Epithelial cell of prostate (primary cell): ENCODE measurements at places on chromosomes 1 and 21.
A peak's percentile ranks its signal among the peaks of the same experiment; 100 is the strongest.

DNA sequence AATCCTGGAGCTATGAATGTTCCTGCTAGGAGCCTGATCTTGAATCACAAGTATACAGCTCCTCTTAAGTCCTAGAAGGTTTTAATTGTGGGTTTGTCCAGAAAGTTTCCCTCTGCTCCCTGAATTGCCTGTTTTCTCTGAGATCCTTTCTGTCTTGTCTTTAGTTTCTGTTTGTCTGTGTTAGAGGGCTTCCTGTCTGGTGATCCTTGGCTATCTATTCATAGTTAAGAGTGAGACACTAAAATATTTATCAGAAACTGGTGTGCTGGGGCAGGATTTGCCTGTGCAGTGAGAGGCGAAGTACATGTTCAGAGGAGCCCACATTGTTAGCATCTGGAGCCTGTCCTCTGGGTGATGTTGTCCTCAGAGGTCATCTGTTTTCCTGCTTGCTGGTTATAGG lies 45.4 kb downstream of the ETS2 start:
- no peak for DNase-seq

DNA sequence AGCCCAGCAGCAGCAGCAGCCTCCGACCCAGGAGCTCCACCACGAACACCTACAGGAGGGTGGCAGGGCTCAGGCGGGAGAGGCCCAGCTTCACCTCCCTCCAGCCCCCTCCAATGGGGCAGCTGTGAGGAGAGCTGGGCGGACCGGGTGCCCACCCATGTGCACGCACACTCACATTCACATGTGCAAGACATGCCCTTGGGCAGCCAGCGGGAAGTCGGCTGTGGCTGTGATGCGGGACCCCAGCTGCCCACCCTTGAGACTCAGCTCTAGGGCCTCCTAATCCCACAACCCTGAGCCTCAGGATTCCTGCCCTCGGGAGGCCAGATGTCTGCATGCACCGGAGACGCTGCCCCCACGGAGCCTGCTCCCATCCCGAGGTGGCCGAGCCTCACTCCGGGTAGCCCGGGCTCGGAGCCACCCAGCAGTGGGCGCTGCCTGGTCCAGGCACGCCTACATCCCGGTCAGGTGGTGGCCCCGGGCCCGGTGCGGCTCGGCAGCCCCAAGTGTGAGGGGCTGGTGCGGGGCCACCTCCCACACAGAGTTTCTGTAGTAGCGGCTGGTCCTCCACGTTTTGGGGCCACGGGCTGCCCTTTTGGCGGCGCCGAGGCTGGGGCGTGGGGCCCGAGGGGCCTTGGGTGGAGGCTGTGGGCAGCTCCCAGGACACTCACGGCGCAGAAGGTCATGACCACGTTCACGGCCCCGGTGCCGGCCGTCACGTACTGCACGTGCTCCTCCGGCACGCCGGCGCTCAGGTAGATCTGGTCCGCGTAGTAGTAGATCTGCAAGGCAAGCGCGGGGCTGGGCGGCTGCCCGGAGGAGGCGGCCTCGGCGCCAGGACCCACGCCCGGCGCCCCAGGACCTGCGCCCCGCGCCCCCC lies 12.9 kb upstream of the SLC2A7 start:
- DNase-seq: no peak

GRCh38 chr1:170536924-170537551 lies 5.1 kb downstream of the GORAB start:
- DNase-seq: no peak

DNA sequence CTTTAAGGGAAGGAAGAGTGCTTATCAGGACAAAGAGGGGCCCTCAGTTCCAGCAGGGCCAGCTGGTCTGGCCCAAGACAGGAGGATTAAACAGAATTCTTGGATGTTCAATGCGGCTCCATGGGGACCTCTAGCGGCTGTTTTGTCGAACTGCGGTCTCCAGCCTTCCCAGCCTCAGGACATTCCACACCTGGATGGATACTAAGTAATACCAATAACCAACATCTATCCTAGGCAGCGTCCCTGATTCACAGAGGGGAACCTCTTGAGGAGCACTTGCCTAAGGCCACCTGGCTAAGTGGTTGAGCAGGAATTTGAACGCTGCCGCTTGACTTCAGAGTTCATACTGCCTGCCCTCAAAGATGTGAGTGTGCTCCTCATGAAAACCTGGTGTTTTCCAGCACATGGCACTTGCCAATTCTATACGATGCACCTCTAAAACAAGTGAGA lies 15.5 kb upstream of the CD247 start:
- no peak for DNase-seq

DNA sequence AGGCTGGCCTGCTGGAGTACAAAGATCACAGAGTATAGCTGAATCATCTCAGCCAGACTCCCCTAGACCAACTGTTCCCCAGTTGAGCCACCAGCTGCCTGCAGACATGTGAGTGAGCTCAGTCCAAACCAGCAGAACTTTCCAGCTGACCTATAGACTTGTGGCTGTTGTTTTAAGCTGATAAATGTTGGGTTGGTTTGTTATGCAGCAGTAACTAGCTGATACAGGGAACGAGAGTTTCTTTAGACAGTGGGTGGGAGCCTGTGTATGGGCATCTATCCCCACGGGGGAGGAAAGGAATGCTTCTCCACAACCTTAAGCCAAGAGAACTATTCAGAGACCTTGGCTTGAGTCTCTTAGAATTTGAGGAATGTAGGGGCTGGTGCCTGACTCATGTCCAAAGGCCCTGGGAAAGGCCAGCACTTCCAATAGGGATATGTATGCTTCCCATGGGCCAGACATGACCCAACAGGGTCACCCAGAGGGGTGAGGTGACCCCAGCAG lies 30.1 kb downstream of the SLC1A7 start:
- no peak for DNase-seq

GRCh38 chr1:96515430-96515829 lies 206.2 kb upstream of the PTBP2 start:
- no peak for DNase-seq

GRCh38 chr21:36820176-36821031 lies 121.5 kb downstream of the SIM2 start:
- DNase-seq: no peak

DNA sequence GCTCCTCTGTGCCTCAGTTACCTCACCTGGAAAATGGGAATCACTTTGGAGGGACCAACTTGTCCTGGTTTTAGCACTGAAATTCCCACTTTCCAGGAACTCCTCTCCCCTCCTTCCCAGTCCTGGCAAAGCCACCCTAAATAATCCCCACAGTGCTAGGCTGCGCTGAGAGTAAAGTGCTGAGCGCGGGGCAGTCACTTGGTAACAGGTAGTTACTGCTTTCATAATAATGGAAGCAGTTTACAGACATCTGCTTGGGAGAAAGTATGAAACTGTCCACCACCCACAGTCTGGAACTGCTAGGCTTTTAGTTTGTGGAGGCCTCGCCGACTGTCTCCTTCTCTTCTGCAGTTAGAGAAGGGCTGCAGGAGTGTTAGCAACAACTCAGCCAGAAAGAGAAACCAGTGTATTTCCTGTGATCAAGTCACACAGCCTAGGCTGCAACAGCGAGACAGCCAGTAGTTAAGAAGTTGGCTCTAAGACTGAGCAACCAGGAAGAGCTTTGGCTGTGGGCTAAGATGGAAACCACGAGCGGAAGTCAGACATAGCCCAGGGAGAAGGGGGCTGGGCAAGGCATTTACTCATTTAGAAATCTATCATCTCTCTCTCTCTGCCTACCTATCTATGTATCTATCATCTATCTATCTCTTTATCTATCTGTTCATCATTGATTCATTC lies 30.8 kb upstream of the ABCG1 start:
- DNase-seq: no peak

GRCh38 chr1:189880135-189880534 lies 597.5 kb downstream of the BRINP3 start:
- DNase-seq: no peak

GRCh38 chr1:91381844-91382243 lies 22.8 kb downstream of the HFM1 start:
- DNase-seq: no peak

GRCh38 chr1:222394224-222394623 lies 153.7 kb downstream of the HHIPL2 start:
- DNase-seq: no peak

DNA sequence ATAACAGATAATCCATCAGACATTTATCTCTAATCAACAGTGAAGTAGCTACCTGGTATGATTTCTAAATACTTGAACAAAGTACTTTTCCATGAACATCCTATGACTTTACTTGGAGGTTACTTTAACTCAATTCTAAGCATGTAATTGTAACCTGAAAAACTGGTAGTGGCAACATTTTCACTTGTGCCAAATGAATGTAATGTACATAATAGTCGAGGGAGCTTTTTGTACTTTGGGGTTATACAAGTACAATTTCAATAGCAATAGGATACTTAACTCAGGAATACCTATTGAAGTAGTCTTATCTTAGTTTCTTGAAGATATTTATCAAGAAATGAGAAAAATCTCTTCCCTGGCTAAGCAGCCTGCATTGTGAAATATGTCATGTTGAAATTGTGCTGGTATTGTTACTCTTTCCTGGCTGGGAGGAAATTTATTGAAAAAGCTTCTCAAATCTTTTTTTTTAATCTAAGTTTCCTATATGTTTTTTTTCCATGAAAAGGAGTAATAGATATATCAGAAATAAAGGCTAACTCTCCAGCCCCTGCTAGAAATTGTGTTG lies 33.7 kb upstream of the CACYBP start:
- no peak for DNase-seq

GRCh38 chr1:10901091-10901890 lies 104.8 kb upstream of the CASZ1 start:
- no peak for DNase-seq

GRCh38 chr1:75630004-75630594 lies 19.2 kb upstream of the SLC44A5 start:
- no peak for DNase-seq

- no peak for DNase-seq
These were observed 63.7 kb downstream of the HLCS start for GRCh38 chr21:36902793-36903192.

DNA sequence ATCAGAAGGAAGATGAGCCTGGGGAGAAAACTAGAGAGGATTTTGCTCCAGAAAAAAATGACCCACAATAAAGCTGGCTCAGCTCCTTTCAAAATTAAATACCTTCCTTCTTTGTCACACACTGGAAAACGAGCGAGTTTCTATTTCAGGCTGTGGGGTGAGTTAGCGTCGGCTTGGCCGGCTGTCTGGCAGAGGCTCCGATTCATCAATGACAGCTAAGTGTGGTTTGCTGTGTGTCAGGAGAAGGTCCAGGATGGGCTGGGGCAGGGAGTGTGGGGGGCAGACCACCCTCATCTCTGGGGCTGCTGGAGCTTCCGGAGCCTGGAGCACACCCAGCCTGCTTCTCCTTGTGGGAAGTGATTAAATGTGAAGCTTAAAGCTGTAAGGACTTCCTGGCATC lies 120.2 kb downstream of the ETS2 start:
- DNase-seq: no peak

DNA sequence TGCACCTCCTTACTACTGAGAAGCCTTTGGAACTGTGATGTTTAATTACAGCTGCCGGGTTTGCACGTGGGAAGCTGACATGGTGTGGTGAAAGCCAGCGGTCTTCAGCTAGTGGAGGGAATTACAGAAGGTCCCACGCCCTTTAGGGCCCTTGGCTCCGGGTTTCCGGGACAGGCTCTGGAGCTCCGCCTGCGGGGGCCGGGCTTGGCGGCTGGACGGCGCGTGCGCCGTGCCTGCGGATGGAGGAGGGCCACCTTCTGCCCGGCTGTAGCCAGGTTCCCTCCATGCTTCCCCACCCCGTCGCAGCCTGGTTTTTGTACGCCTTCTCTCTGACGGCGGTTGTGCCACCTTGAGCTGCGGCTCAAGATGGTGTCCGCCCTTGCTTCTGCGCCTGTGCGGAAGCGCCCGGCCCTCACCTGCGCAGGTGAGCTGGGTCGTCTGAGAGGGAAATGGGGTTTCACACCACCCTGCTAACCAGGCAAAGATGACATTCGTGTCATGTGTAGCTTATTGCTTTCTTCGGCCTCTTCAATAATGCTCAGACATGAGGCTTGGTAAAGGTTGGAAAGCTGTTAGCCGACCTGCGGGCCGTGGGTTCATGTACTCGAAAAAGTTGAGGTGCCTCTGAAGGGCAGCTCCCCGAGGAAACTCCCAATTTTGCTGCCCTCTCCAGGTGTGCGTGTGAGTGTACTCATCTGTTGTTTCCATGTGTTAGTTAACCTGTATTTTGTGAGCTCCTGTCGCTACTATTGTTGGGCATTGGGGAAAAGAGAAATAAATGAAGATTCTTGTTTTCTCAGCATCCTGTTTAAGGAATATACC lies 36.6 kb upstream of the OPRD1 start:
- DNase-seq: no peak

- DNase-seq: peak; percentile 40
These were observed 6.3 kb upstream of the TNNT2 start for GRCh38 chr1:201383647-201384405.

DNA sequence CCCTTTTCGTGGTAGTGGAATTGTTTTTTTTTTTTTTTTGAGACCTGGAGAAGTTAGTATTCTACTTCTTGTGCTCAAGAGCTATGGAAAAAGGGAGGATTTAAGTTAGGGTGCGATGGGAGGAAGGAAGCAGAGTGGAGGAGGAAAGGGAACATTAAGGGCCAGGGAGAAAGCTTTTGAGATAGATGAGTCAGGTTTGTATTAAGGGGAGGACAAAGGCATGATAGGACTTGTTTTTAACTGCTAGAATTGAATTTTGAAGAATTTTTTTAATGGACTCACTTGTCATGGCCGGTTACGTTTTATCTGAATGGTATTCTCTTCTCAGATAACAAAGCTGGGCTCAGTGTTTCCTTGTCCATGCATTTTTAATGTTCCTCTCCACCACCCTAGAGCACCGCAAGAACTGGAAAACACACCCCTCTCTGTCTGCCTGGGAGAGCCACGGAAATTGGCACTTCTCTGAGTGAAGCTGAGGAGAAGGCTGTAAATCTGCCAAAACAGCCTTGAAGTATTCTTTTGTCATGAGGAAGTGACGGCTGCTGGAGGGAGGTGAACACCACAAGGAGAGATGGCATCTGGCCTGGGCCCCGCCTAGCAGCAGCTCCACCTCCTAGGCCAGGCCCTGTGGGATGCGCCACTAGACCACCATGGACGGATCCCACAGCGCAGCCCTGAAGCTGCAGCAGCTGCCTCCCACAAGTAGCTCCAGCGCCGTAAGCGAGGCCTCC lies 3.5 kb downstream of the NIPAL3 start:
- peak; percentile 74 for DNase-seq

DNA sequence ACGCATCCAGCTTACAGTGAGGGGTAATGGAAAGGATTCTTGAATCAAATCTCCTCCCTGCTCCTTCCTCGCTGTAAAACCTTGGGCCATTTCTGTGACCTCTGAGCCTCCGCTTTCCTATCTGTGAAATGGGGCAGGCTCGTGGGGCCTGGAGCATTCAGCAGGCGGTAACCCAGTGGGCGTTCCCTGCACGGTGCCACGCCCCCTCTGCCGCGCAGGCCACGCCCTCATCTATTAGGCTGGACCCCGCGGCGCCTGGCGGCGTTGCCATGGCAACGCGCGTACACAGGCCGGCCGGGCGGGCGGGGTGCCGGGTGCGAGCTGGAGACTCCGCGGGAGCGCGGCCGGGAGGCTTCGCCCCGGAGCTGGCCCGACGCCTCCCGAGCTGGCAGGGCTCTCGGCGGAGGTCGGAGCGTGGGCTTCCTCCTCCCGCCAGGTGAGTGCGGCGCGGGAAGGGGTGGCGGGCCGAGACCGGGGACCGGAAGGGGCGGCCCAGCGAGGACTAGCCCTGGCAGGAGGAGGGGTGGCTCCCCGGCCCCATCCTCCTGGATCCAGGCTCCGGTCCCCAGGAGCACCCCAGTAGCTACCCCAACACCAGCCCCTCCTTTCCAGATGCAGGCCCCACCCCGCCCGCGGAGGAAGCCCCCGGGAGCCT lies at the start of gene FHAD1:
FHAD1 (plus strand) TSS at position 264 of the 655 bp plus-strand sequence. CDS start 4,562 bp downstream, outside the sequence.
- no peak for DNase-seq

- DNase-seq: no peak
These were observed 61.4 kb downstream of the CLIC6 start for GRCh38 chr21:34730194-34730593.
